ENCODE measurements at places on chromosomes 7 and 10.
A peak's percentile ranks its signal among the peaks of the same experiment; 100 is the strongest.

DNA sequence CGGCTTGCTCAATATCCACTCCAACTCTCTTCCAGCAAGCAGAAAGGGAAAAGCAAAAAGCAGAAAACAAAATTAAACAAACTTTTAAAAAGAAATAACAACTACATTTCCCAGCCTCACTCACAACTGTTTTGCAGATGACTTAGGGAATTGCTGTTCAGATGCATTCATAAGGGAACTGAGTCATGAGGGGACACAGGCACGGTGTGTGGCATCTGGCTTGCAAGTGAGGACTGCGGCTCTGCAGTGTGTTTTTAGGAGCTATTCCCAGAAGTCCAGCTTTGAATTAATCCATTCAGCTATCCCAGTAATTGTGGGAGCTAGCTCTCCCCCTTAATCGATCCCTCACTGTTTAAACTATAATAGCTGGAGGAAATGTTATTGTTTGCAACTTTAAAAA is 30.3 kb downstream of the PTN start:
- H3K27ac ChIP-seq, result no peak overlapping the region
- H3K4me1 ChIP-seq, result no peaks in the 10 kb centered on the region
- DNase-seq, result no peak
- H3K27me3 ChIP-seq, result no peaks in the 10 kb centered on the region

GRCh38 chr10:121655254-121656144 is 57.3 kb upstream of the FGFR2 start:
- no peak overlapping the region for H3K4me3 ChIP-seq
- H3K36me3 ChIP-seq, result no peaks in the 10 kb centered on the region
- H3K27me3 ChIP-seq, result no peaks in the 10 kb centered on the region
- no peak for DNase-seq
- H3K4me1 ChIP-seq, result peaks cover 13% of the 10 kb centered on the region
- H3K27ac ChIP-seq, result no peak overlapping the region

GRCh38 chr10:78212786-78213175 is 179.1 kb downstream of the RPS24 start:
- H3K4me1 ChIP-seq, result no peaks in the 10 kb centered on the region
- no peak overlapping the region for H3K4me3 ChIP-seq
- no peak for DNase-seq
- no peaks in the 10 kb centered on the region for H3K36me3 ChIP-seq
- peaks cover 25% of the 10 kb centered on the region for H3K27me3 ChIP-seq

- peaks cover 5% of the 10 kb centered on the region for H3K4me1 ChIP-seq
- H3K27ac ChIP-seq, result no peak overlapping the region
- peaks cover 58% of the 10 kb centered on the region for H3K27me3 ChIP-seq
- H3K36me3 ChIP-seq, result no peaks in the 10 kb centered on the region
Measured at GRCh38 chr7:97006816-97007582, 1.6 kb downstream of the DLX6 start.

DNA sequence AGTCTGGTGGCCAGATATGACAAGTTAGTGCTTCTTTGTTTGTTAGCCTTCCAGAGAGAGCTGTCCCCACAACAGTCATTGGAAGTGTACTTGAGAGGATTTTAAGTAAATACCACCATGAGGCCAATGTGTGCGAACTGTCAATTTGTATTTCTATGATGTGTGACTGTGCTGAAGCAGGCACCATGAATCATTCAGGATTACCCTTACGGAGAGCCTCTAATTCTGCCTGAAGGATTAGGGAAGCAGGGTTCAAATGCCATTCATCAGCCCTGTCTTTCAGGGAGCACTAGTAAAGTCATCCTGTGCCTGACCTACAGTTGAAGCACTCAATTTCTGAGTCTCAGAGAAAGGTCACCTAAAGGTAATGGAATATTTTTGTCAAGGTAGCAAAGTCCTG is 109.3 kb downstream of the GATA3 start:
- H3K36me3 ChIP-seq, result no peaks in the 10 kb centered on the region
- DNase-seq, result no peak
- H3K27me3 ChIP-seq, result no peaks in the 10 kb centered on the region

- H3K4me1 ChIP-seq, result no peaks in the 10 kb centered on the region
- H3K4me3 ChIP-seq, result no peak overlapping the region
- H3K27me3 ChIP-seq, result no peaks in the 10 kb centered on the region
- DNase-seq, result no peak
- H3K36me3 ChIP-seq, result no peaks in the 10 kb centered on the region
Measured at GRCh38 chr7:120927454-120928103, 23.0 kb upstream of the ING3 start.

DNA sequence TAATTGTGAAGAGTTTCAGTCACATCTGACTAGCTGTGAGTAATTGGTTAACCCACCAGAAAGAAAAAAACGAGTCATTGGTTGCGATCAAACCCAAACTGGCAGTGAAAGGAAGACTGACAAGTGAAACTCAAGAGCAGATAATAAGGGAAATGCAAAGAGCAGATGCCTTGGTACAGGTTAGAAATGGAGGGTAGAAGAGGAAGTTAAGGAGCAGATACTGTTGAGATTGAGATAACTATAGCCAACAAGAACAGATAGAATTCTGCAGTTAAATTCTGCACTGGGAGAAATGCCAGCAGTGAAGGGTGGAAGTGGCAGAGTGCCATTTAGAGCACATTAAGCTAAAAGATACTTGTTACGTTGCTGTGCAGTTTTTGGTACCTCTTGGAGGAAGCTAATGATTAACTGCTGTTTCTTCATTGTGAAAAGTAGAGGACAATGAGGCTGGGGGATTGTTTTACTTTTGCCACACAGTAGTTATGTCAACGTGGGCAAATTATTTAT is 65.8 kb downstream of the CDK13 start:
- H3K36me3 ChIP-seq, result no peaks in the 10 kb centered on the region
- no peak overlapping the region for H3K4me3 ChIP-seq
- no peaks in the 10 kb centered on the region for H3K4me1 ChIP-seq
- DNase-seq, result no peak
- H3K27ac ChIP-seq, result no peak overlapping the region
- no peaks in the 10 kb centered on the region for H3K27me3 ChIP-seq

- H3K4me1 ChIP-seq, result peaks cover 10% of the 10 kb centered on the region
- no peak overlapping the region for H3K4me3 ChIP-seq
- H3K27ac ChIP-seq, result no peak overlapping the region
- H3K36me3 ChIP-seq, result no peaks in the 10 kb centered on the region
- no peak for DNase-seq
Measured at GRCh38 chr10:77560471-77560870, 77.1 kb downstream of the KCNMA1 start.

GRCh38 chr7:28926871-28927597 is 31.1 kb downstream of the TRIL start:
- H3K36me3 ChIP-seq, result no peaks in the 10 kb centered on the region
- H3K27me3 ChIP-seq, result no peaks in the 10 kb centered on the region
- H3K4me3 ChIP-seq, result peak overlapping the region; percentile 75
- DNase-seq, result peak; percentile 15
- H3K4me1 ChIP-seq, result peaks cover 8% of the 10 kb centered on the region
- peak overlapping the region; percentile 13 for H3K27ac ChIP-seq
